GM12878 (cell line): ENCODE measurements at places on chromosomes 7 and 10. TPM values are rescaled to one million over a fixed set of nuclear protein-coding genes. Genes with fewer than 3 reads are reported as not detected.

PRLHR gene
- total RNA-seq, result not detected in 2 replicates

PNLIPRP1 gene
- total RNA-seq, result 0.74 and 1.5 TPM in 2 replicates

NUTM2E gene
- total RNA-seq, result 0.58 and 0.90 TPM in 2 replicates

PON3 gene
- 0.64 and 0.69 TPM in 2 replicates for total RNA-seq

HHEX gene
- total RNA-seq, result 17.8 and 21.6 TPM in 2 replicates

CPED1 gene
- total RNA-seq, result 0.21 and 0.77 TPM in 2 replicates

ZNF503 gene
- total RNA-seq, result 0.85 and 1.1 TPM in 2 replicates

NRAP gene
- not detected in 2 replicates for total RNA-seq
